ENCODE measurements at places on chromosomes 4 and X.

DNA sequence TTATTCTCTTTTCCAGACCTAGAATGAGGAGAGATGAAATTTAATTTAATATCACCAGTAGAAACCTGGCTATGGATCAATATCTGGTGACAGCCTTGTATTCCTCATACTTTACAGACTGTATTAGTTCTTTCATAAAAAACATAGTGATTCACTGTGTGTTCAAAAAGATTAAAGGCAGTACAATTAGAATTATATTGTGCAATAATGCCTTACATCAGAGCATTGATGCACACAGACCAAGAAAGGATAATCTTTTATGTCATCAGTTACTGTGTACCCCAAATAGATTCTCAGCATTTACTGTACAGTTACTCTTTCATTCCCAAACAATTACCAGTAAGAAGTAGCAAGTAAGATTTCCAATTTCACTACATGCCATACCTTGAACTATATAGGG, 260.5 kb upstream of the ANXA10 start:
- no peak for DNase-seq

DNA sequence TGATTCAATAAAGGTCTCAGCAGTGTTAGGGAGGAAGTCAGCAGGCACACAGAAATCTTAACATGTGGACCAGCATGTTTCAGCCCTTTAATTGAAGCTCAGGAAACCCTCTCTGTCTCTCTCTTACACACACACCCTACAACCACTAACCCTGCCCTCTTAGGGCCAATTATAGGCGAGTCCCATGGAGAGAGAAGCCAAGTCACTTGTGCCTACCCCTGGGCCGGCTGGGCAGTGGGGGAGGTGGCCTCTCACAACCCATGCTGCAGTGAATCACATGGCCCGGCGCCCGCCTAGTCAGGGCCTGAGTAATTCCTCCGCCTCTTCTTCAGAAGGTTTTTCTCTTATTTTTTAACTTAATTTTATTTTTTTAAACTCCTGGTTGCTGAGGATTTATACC, 3.7 kb downstream of the FGD1 start:
- no peak for DNase-seq

DNA sequence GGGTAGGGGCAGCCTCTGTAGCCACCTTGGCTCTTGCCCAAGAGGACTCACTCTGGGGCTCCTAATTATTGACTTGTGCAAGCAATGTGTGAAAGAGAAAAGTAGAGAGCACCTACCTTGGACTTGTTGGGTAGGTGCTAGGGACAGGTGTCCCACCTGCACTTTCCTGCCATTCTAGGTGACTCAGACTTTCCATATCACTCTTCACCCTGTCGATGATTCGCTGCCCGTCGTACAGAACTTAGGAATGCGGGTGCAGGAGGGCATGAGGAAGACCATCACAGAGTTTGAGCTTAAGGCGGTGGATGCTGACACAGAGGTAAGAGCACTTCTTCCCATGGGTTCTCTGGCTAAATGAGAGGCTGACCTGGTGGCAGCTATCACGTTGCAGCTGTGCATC, 87.3 kb upstream of the ANXA3 start:
- DNase-seq: no peak

DNA sequence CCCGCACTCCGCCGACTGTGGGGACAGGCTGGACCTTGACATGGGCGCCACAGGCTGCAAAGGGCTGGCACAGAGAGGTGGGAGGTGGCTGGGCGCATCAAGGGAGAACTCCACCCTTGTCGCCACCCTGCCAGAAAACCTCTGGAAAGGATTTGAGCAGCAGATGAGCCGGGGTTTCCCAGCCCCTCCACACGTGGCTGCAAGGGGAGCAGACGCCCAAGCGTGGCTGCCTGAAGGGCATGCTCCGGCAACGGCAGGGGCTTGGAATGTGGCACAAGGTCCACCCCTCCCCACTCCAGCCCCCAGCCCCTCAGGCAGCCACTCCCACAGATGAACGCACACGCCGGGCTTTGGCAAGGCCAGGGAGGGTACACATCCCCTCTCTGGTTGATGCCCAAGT, 4.6 kb downstream of the BGN start:
- DNase-seq: no peak

- no peak for DNase-seq
Observed at GRCh38 chr4:6573986-6574746, 823 bp upstream of the MAN2B2 start.

DNA sequence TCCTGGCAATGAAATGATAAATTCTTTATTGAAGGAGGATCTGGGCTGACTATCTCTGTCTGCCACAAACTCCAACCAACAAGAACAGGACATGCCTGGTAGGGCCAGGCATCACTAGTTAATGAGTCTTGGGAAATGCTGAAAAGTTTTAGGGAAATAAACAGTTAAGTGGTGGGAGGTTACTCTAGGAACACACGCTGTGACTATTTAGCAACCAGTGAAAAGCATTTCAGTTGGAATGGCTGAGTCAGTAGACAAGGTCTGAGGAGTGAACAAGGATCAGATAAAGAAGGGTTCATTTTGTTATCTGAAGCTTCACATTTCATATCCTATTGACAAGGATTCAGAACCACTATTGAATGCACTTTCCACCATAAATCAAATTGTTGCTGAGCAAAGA, 394.9 kb upstream of the BOD1L1 start:
- DNase-seq: no peak

GRCh38 chr4:87219632-87220093, 755 bp downstream of the KLHL8 start:
- DNase-seq: no peak

DNA sequence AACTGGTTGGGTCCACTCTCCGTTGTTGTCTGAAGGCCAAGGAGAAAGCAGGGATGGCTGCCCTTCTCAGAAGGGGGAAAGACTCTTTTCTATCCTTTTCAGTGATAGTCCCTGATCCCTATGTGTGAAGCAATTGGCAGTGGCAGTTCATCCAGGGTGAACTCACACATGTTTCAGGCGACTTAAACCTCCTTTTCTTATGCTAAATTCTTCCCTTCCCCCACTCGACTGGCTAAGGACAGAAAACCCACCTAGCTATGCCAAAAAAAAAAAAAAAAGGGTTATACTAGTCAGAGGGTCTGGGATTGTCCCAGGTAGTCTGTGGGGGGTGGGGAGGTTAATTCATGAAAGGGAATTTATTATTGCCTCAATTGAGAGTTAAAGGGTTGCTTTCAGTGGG, 12.2 kb upstream of the ZNF280C start:
- DNase-seq: no peak

DNA sequence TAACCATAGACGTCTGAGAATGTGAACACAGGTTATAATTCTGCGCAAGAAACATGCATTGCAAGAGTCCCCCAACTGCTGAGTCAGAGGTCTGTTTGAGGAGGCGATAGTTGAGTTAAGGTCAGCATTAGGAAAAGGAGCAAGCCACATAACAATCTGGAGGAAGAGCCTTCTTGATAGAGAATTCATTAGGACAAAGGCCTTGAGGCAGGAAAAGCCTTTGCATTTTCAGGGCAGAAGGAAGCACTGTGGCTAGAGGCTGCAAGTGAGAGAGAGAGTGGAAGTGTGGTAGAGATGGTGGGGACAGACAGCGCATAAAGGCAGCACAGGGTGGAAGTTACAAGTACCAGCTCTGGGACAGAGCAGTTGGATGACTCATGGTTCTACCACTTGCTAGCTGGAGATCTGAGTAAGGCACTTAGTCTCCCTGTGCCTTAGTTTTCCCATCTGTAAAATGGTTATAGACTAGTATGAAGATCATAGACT, 125.8 kb upstream of the LNX1 start:
- DNase-seq: no peak

- no peak for DNase-seq
Observed at GRCh38 chrX:71053217-71053621, 14.9 kb downstream of the SNX12 start.

GRCh38 chrX:35104626-35105025, 162.0 kb downstream of the FAM47B start:
- DNase-seq: no peak

DNA sequence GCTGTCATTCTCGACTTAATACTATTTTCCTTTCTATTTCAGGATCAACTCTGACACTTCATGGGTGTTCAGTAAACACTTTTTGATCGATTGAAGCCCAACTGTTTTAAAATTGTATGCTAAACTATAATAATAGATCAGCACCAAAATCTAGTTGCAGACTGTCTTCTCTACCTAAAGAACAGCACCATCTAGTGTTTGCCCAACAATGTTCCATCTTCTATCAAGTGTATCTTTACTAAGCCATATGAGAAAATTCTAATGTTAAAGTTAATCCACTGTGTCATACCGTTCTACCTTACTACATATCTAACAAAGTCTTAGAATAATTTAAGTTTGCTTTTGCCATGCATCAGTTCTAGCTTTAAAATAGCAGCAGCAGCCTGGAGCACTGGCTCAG, 113.0 kb upstream of the PRDX4 start:
- peak; percentile 25 for DNase-seq

DNA sequence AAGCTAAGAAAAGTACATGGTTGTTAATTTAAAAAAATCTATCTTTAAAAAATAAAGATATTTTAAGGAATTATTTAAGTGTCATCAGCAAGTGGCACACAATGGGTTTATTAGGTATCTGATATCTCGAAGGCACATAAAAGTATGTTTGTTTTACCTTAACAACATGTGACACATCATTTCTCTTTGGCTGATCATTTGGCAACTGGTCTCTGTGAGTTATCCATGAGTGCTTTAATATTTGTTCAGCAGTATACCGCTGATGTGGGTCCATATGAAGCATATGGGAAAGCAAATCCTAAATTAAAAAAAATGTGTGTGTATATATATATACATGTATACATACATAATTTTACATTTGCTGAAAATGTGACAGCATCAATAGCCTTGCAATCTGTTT, 123.2 kb downstream of the RPS6KA6 start:
- DNase-seq: no peak

DNA sequence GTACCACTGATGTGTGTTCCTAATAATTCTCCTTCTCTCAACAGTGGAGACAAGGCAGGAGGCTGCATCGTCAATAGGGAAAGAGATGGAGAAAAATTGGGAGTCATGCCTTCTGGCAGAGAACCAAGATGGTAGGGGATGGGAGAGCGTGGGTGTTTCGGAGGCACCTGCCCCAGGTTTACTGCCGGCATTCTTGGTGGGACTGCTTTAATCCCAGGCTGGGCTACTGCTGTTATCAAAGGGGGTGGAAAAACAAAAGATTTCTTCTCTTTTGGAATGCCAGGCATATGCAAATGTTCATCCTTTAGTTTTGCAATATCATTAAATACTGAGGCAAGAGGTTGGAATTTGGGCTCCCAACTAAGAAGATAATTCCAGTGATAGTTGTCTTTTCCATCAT, 257.0 kb downstream of the DCHS2 start:
- DNase-seq: no peak

DNA sequence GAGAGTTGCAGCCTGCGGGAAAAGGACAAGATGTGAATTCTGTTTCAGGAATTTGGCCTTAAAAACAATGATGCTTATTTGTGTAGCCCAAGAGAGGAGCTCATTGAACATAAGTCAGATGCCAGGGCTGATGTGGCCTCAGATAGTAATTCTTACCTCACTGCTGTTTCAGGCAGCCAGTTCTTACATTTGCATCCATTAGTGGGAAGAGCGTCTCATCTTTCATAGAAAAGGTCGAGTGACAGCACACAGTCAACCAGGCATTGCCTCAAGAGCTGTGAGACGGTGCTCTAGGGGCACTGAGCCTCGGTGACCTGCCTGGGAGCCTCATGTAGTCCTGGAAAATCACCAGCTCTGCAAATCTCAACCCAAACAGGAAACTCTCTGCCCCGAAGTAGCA, 174.9 kb upstream of the FRG1 start:
- no peak for DNase-seq

- DNase-seq: no peak
Observed at GRCh38 chr4:26035921-26036320, 121.9 kb downstream of the SMIM20 start.

DNA sequence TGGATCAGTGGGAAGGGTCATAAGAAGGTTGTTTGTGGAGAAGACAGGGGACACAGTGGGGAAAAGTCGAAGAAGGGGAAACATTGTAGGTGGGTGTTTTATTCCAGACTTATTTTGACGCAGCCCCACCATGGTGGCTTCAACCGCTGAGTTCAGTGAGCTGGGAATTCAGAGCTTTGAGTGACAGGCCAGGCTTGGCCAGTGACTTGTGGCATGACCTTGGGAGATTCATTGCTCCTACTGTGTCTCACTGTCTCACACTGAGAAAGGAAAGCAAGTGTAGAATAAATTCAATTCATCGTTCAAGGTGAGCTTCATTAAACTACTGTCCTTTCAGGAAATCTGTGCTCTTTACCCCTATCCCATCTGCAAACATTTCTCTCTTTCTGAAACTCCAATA, 47.4 kb upstream of the SOD3 start:
- DNase-seq: no peak
